ENCODE measurements at places on chromosomes 2 and 18.

- DNase-seq = no peak
Measured at GRCh38 chr2:181882246-181883020, 9.1 kb upstream of the ITPRID2 start.

DNA sequence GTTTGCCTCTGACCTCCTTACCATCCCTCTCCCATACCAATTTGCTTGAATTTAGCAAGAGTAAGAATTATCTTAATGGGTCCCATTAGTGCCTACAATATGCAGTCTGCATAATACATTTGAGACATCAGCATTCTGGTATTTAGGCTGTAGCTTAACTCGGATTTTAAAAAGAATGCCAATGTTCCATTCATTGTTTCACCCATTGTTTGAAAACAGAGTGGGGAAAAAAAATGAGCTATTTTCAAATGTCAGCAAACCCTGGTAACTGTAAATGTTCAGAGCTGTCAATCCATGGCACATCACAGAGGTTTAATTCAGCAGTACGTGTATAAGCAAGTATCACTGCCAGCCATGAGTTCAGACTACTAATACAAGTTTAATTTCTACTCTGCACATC is 61.9 kb upstream of the TSPYL6 start:
- no peak for DNase-seq

GRCh38 chr18:26471027-26471426 is 77.3 kb downstream of the KCTD1 start:
- no peak for DNase-seq

DNA sequence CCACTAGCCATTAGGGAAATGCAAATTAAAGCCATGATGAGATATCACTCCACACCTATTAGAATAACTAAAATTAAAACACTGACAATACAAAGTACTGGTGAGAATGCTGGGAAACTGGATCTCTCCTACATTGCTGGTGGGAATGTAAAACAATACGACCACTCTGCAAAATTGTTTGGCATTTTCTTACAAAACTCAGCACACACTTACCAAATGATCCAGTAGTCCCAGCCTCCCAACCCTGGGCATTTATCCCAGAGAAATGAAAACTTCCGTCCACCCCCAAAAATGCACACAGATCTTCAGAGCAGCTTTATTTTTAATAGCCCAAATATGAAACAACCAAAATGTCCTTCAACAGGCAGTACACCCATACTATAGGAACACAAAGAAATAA is 8.9 kb upstream of the TMSB10 start:
- no peak for DNase-seq
